ENCODE measurements at places on chromosomes 12 and 14.

- no peak for DNase-seq
These were observed 18.9 kb upstream of the POC1B start for GRCh38 chr12:89544681-89545184.

GRCh38 chr14:103127356-103127755 is 4.1 kb downstream of the TNFAIP2 start:
- DNase-seq: no peak

DNA sequence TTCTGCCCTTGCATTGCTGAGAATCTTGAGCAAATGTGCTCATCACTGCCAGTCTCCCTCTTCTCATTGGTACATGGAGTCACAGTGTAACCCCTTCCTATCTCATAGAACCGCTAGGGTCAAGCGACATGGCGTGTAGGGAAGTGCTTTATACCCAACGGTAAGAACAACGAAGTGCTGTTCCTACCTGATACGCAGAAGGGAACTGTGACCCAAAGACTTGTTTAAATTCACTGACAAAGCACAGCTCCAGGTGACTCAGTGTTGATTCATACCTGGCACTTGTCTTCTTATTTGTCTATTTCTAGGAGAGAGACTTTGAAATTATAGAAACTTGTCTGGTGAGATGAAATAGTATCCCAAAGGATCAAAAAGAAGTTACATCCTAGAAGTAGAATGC is 53.7 kb downstream of the FBXL14 start:
- no peak for DNase-seq

- DNase-seq: peak; percentile 77
These were observed 239.1 kb downstream of the SSPN start for GRCh38 chr12:26434299-26435068.

DNA sequence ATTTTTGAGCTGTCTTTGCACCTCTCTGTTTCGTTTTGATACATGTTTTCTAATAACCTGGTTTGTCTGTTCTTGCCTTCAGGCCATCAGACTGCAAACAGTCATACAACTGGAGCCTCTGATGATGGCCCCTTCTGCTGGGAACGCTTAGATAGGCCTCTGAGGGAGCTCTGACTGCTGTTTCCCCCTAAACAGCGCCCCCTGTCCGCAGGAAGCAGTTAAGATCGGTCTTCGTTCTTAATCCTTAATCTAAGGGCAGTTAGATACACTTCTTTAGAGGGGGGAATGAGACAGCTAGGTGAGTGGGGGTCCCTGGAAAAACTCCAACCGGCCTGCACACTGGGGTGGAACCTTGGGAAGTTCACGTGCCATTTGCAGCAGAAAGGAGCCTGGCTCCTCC is 1338.8 kb upstream of the SEL1L start:
- no peak for DNase-seq

- peak; percentile 60 for DNase-seq
These were observed 21.4 kb upstream of the CLEC4D start for GRCh38 chr12:8491646-8492530.

GRCh38 chr12:126210026-126210425 is 1144.8 kb downstream of the AACS start:
- DNase-seq: no peak

DNA sequence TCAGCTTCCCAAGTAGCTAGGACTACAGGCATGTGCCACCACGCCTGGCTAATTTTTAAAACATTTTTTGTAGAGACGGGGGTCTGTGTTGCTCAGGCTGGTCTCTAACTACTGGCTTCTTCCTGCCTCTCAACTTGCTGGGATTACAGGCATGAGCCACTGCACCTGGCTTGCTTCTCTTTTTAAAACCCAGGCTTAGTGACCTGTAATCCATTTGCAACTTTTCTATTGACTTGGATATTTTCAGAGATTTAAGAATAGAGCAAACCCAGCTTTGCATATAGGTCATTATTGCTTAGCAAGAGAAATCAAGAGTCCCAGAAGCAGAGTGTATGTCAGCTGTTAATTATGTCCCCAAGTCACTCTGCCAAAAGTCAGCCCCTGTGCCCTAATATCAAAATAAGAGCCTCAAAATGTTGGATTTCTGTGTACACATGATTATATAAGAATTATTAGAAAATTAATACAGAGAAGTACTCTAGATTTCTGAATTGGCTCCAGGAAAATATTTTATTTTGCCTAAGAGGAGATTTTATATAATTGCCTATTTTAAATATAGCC is 24.9 kb downstream of the TCP11L2 start:
- no peak for DNase-seq

Measured in inflammatory macrophage treated with lipopolysaccharide for 4 hours (primary cell).